MM.1S (cell line): ENCODE measurements at places on chromosomes 13 and 19.

DNA sequence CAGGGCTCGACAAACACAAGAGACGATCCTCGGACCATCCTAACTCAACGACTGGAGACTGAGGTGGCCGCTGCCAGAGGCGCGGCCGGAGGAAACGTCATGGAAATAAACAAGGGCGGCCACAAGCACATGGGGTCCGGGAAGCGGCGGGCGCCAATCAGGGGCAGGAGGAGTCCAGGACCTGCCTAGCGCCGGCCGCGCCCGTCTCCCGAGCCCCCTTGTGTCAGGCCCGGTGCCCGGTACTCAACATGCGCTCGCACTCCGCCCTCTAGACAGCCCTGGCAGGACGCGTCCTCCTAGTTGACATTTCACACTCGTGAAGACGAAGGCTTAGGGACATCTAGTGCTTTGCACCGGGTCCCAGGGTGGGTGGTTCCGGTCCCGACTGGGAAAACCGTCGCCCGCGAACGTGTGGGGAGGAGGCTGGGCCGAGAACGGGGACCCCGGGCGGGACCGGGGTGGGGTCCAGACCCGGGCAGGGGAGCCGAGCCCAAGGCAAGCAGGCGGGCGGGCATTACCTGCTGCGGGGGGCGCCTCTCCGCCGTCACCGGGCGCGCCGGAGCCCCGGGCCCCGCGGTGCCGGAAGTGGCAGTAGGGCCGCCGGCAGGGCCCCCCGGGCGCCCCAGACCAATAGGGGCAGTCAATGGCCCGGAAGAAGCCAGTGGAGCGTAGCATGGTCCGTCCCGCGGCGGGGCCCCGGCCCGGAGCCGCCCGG, 442 bp downstream of the REXO1 start:
- H3K4me1 ChIP-seq, result peaks cover 20% of the 10 kb centered on the region
- H3K4me3 ChIP-seq, result peak overlapping the region; percentile 90
- no peaks in the 10 kb centered on the region for H3K36me3 ChIP-seq
- no peak for DNase-seq
- H3K27me3 ChIP-seq, result no peaks in the 10 kb centered on the region
- H3K27ac ChIP-seq, result peak overlapping the region; percentile 33; the same call in 1 of the 2 replicates

DNA sequence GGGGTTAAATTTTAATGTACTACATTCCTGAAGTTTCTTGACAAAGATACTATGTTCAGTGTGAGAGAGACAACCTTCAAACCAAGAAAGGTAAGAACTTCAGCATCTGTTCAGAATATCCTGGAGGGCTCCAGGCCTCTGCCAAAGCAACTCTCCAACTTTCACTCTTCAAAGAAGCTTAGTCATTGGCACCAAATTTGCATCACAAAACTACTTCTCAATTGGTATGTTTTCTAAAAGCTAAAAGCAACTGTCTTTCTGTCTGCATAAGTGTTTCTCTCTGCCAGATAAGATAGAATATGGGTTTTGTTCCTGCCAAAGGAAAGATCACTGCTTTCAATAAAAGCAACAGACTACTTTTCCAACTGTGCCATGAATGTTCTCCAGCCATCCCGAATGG, 187.4 kb downstream of the SUCLA2 start:
- H3K4me1 ChIP-seq, result no peaks in the 10 kb centered on the region
- no peak overlapping the region for H3K27ac ChIP-seq
- H3K4me3 ChIP-seq, result no peak overlapping the region
- no peak for DNase-seq
- no peaks in the 10 kb centered on the region for H3K27me3 ChIP-seq

DNA sequence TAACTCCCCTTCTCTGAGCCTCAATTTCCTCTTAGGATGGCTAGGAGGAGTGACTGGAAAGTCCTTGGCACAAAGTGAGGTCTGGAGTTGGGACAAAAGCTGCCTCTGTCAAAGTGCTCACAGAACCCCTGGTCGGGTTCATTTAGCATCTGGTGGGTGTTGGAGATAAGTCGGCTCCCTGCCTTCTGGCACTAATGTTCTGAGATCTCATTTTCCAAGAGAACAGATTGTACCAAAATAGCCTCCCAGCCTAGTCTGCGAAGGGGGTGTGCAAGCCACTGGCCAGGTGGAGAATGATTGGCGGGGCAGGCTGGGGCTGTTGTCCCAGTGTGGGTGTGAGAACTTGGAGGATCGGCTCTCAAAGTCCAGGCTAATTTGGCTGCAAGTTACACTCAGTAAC, 20.7 kb upstream of the NWD1 start:
- H3K36me3 ChIP-seq, result no peaks in the 10 kb centered on the region
- H3K27me3 ChIP-seq, result no peaks in the 10 kb centered on the region
- H3K4me3 ChIP-seq, result no peak overlapping the region
- no peak overlapping the region for H3K27ac ChIP-seq
- H3K4me1 ChIP-seq, result no peaks in the 10 kb centered on the region
- DNase-seq, result no peak

- no peak overlapping the region for H3K27ac ChIP-seq
- no peaks in the 10 kb centered on the region for H3K4me1 ChIP-seq
- no peaks in the 10 kb centered on the region for H3K36me3 ChIP-seq
- H3K4me3 ChIP-seq, result no peak overlapping the region
Observed at GRCh38 chr13:61685682-61686012, 270.0 kb upstream of the PCDH20 start.

DNA sequence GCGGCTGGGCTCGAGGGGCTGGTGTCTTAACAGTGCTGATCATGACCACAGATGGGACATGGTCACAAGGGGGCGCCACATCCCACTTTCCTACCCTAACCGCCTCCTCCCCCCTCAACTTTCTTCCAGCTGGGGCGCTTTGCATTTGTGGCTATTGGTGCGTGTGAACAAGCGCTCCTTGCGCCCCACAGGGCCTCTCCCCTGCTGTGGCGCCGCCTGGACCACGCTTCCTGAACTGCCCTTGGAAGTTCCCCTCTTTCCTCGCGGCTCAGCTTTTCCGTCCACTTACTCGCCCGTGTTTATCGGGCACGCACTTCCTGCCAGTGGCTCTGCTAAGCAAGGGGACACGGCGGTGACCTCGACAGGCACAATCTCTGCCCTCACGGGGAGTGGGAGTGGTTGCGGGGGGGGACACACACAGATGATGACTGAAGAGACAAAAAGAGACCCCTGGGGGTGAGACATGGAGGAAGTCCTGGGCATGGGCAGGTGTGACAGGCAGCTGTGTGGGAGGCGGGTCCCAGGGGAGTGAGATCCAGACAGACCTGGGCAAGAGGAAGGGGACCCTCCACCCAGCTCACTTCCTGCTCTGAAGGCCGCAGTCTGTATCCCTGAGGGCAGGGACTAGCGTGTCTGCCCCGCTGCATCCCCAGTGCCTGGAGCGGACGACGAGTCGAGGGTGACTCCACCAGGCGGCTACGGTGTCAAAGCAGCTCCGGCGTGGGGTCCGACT, 40.3 kb downstream of the ZNF787 start:
- peak; percentile 66 for DNase-seq
- no peaks in the 10 kb centered on the region for H3K27me3 ChIP-seq
- H3K4me3 ChIP-seq, result peak overlapping the region; percentile 42
- no peak overlapping the region for H3K27ac ChIP-seq
- H3K4me1 ChIP-seq, result no peaks in the 10 kb centered on the region

DNA sequence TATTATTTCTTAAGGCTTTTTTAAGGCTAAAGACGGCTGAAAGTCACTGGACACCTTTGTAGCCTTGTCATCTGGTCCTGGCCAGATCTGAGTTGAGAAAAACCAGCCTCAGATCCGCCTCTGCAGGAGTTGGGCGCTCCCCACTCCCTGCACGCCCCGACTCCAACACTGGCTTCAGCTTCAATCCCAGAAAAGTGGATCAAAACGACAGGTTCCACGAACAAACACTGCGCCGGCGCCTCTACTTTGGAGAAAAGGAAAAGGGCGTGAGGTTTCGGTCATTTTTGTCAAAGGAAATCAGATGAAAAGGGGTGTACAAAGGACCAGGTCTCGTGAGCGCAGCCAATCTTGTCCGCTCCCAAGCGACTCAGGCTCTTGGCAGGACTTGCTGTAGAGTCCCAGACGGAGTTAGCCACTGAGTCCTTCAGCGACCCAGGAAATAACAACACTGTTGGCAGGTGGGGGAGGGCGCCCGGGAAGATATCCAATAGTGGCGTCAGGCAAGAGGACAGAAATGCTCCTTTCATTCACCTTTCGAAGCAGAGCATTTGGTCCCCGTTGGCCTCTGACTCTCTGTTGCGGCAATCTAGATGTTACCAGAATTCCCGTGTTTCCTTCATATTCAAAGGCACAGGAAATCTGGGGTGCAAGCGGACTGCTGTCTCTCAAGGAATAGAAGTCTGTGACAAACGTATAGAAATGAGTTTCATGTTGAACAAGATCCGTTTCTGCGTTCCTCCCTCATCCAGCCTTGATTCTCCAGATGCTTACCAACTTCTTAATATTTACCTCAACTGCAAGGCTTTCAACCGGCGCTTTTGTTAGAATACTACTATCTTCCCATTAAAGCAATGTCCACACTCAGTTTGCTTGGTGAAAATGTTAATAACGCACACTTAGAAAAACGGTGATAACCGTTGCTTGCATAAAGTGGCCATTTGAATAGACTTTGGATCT, 1.8 kb upstream of the CCNA1 start:
- no peak overlapping the region for H3K4me3 ChIP-seq
- no peaks in the 10 kb centered on the region for H3K4me1 ChIP-seq
- no peak for DNase-seq
- no peaks in the 10 kb centered on the region for H3K27me3 ChIP-seq
- no peak overlapping the region for H3K27ac ChIP-seq
- H3K36me3 ChIP-seq, result no peaks in the 10 kb centered on the region

DNA sequence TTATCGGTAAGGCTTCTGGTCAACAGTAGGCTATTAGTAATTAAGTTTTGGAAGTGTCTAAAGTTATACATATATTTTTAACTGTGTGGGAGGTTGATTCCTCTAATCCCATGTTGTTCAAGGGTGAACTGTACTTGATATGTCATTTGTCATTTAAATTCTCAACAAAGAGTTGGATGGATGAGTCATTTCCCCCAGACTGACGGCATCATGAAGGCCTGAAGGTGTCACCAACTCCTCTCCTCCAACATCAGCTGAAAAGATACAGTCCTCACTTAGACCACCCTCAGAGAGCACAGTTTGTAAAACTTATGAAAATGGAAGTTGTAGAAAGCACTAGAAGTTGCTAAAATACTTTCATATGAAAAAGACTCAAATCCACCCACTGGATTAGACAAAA, 48.8 kb downstream of the DCLK1 start:
- no peak overlapping the region for H3K27ac ChIP-seq
- DNase-seq, result no peak
- no peak overlapping the region for H3K4me3 ChIP-seq
- no peaks in the 10 kb centered on the region for H3K36me3 ChIP-seq
- H3K4me1 ChIP-seq, result no peaks in the 10 kb centered on the region
- no peaks in the 10 kb centered on the region for H3K27me3 ChIP-seq
